ENCODE measurements at places on chromosomes 12 and 14.
A peak's percentile ranks its signal among the peaks of the same experiment; 100 is the strongest.

- no peak for DNase-seq
Observed at GRCh38 chr14:100584056-100585031, 2.9 kb downstream of the BEGAIN start.

DNA sequence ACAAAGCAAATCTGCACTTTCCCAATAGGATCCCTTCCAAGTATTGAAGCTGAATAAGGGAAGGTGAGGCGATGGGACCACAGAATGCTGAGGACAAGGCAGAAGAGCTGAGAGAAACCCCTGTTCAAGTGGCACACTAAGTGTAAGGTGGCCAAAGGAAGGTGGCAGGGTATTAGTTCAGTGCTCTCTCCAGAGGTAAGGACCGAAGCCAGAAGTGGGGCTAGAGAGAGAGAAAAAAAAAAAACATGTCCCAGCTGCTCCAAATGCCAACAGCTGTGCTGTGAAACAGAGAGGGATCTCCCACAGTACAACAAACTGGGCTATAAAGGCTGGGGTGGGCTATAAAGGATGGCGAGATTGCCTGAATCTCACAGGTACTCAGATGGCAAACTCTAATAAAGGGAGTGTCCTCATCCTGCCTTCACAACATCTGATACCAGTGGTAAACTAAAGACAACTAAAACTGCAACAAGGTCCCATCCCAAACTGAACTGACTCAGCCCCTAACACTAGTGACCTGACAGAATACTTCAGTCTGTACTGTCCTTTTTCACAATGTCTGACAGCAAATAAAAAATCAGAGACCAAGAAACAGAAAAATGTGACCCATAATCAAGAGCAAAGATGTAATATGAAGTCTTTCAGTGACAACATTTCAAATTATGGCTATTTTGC is 47.9 kb downstream of the CDK17 start:
- DNase-seq, result no peak

DNA sequence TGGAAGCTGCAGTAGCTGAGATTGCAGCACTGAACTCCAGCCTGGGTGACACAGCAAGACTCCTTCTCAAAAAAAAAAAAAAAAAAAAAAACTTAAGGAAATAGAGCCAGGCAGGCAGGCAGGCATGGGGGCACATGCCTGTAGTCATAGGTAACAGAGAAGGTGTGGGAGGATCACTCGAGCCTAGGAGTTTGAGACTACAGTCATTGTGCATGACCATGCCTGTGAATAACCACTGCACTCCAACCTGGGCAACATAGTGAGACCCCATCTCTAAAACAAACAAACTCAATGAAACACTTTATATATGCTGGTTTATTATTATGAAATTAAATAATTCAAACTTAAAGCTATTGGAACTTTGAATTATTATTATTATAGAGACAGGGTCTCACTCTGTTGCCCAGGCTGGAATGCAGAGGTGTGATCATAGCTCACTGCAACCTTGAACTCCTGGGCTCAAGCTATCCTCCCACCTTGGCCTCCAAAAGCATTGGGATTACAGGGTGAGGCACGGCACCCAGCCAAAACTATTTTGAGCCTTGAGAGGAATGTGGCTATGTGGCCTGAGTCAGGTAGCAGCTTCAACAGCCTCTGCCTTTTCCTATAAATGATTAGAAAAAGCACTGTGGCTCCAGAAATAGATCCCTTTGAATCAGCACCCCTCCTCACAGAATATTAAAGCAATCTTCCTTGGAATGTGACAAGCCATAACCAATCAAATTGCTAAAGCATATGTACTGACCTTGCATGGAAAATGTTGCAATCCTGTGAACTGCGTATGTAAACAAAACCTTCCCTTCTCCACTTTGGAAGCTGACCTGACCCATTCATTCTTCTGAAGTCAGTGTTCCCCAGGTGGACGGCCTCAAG is 34.7 kb upstream of the YY1 start:
- no peak for DNase-seq

- DNase-seq, result no peak
Observed at GRCh38 chr12:92601176-92601575, 101.6 kb upstream of the PLEKHG7 start.

DNA sequence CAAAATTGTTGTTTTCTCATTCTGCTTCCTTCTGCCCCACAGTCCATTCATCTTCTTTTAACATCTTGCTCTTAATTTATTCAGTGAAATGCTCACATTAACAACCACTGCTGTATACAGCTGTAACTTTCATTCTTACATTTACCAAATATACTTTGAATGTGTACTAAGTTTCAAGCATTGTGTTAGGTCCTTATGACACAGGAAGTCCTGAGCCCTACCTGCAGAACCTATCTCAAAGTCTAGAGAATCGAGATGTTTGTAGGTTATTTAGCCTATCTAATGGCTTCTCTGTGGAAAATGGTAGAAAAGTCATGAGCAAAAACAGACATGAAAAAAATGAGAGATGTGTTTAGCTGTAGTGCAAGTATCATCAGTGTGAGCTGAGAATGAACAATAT is 117.6 kb upstream of the MGAT4C start:
- no peak for DNase-seq

DNA sequence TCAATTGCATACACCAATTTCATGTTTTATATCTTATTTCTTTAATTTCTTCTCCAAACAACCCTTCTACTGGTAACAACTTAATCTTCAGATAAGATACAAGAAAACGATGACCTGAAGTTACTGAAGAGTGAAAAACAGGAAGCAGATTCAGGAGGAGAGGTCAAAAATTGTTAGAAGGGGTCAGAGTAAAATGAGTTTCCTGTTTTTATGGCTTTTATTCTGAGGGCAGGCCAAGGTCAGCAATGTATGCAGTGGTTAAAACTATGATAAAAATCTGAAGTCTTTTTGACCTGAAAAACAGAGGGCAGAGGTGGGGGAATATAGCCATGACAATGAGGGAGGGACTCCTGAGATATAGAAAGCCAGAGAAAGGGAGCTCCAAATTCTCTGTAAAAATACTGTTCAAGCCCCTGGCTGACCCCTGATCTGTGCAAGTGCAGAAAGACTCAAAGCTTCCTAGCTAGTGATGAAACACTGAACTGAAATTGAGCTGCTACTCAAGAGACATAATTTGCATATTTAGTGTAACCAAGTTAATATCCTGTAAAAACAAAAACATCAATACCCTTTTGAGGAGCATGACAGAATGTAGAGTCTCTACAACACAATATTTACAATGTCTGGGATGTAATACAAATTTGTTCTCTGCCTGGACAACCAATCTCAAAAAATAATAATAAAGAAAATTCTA is 514.3 kb upstream of the SEL1L start:
- DNase-seq, result no peak

DNA sequence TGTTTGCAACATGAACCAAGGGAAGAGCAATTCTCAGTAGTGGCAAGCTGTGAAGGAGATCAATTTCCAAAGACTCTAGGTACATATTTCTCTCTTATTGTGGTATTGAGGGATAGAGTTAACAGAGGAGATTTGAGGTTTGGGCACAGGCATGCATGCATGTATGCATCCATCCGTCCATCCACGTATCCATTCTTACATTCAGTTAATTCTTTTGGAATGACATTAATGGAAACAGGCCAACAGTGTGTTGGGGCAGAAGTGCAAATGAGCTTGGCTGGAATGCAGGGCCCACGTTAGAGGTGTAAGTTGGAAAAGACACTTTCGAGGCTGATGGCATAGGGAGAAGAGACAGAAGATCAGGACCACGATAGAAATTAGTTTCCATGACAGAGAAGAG is 216.9 kb upstream of the PELI2 start:
- no peak for DNase-seq

- no peak for DNase-seq
Observed at GRCh38 chr14:67942080-67942710, 122.6 kb downstream of the RAD51B start.

DNA sequence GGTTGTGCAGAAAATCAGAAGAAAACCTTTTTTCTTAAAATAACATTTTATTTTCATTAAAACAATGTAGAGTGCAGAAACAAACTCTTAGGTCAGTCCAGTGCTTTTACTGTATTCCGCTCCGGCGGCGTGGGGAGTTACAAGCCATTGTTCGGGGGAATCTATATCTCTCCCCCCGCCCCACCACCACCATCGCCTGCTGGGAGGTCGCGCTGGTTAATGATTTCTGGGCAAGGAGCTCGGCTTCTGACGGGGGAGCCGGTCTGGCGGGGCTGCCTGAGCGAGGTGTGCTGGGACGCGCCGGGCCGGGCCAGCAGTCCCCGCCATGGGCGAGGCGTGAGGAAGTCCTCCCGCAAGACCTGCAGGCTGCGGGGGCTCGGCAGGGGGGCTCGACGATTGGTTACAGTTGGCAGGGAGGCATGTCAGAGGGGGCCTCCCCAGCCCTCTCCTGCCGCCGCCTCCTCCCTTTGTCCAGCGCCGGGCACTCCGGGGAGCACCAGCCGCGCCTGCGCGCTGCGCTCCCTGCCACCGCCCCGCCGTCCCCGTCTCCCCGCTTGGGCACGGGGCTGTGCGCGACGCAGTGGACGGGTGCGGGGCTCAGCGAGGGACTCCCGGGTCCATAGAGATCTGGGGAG is 1.0 kb upstream of the DUSP6 start:
- DNase-seq, result no peak

- DNase-seq, result peak; percentile 44
Observed at GRCh38 chr12:66288121-66288520, 14.2 kb upstream of the HELB start.

DNA sequence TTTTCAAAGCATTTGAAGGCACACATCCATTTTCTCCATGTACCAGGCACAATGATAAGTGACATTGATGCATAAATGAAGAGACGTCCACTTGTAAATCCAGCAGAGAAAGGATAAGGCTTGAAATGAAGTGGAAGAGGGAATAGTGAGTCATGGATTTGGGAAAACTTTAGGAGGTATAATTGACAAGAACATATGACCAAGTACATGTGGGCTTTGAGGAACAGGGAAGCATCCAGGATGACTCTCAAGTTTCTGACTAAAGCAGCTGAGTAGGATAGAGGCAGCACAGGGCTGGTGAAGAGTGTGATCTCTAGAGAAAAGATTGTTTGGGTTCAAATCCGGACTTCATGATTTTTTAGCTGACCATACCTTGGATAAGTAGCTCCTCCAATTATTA is 43.6 kb upstream of the SYT1 start:
- no peak for DNase-seq

GRCh38 chr12:5254703-5255102 is 177.2 kb upstream of the NTF3 start:
- no peak for DNase-seq

GRCh38 chr14:93538413-93538812 is 107.7 kb downstream of the UNC79 start:
- DNase-seq, result no peak
